Naive thymus-derived CD4-positive, alpha-beta T cell (primary cell): ENCODE measurements at places on chromosomes 6 and 20.

DNA sequence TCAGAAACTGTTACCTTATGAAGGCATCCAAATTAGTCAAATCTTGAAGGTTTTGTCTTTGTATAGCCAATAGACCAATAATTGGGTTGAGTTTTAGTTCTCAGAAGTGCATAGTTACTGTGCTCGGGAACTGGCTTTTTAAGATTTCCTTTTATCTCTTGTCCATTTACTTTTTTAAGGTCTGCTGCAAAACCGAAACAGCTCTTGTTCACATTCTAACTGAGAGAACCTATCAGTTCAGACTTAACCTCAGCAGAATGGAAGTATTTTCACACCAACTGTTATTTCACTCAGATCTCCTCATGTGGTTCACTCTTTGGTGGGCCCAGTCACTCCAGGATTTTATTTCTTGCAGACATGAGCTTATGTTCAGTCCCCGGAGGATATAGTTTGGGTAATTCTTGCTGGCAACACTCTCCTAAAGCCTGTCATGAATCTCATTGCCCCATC is 55.5 kb downstream of the TPBG start:
- H3K27ac ChIP-seq, result no peak overlapping the region
- DNase-seq, result no peak
- H3K4me3 ChIP-seq, result no peak overlapping the region

GRCh38 chr20:41165001-41165882 is 27.9 kb downstream of the PLCG1 start:
- peak overlapping the region; percentile 43 for H3K27ac ChIP-seq
- H3K4me1 ChIP-seq, result peaks cover 37% of the 10 kb centered on the region
- no peak for DNase-seq
- H3K27me3 ChIP-seq, result no peaks in the 10 kb centered on the region

DNA sequence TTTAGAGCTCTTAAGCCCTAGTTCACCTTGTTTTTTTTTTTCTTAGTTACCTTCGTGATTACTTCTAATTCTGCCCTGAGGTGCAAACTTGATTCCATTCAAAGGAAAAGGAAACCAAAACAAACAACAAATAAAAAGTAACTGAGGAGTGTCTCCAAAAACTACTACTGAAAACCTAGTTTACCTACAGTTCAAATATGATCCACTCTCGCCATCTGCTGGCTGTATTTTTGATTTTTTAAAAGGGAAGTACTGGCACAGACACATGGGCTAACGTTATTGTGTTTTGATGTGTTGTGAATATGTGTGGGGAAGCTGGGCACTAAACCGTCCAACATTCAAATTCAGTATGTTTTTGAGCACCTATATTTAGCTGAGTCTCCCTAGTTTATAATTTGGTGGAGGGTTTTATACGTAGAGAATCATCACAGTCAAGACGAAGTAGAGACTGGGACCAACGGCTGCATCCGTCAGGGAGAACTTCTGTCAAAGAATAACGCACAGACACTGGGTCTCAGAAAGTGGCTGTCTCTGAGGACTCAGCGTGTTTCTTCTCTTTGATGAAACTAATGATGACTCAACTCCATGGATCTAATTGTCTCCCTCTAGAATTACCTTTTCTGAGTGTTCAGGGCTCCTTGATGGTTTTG is 373.5 kb upstream of the BTBD3 start:
- H3K4me1 ChIP-seq, result no peaks in the 10 kb centered on the region
- no peaks in the 10 kb centered on the region for H3K36me3 ChIP-seq
- H3K27ac ChIP-seq, result no peak overlapping the region

DNA sequence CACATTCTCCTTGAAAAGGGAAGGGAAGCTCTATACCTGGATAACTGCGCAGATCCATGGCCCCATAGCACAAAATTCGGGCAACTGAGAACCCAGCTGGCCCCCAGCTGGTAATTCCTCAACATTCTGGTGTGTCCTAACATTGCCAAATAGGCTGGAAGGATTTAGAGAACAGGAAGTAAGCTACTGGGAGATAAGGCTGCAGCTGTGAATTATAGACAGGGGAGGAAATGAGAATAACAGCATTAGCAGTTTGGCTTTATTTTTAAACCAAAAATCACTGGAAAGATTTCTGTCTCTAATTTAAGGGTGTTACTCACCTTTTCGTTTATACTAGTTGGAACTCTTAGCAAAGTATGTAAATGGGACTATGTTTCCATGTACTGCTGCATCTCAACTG is 97.2 kb downstream of the TULP4 start:
- H3K4me1 ChIP-seq, result no peaks in the 10 kb centered on the region
- H3K36me3 ChIP-seq, result no peaks in the 10 kb centered on the region
- DNase-seq, result no peak
- H3K27me3 ChIP-seq, result no peaks in the 10 kb centered on the region

GRCh38 chr6:137638926-137639706 is 144.9 kb upstream of the OLIG3 start:
- H3K4me1 ChIP-seq, result no peaks in the 10 kb centered on the region
- no peak overlapping the region for H3K27ac ChIP-seq
- no peaks in the 10 kb centered on the region for H3K36me3 ChIP-seq
- no peak for DNase-seq

- DNase-seq, result no peak
- H3K4me3 ChIP-seq, result no peak overlapping the region
- H3K27ac ChIP-seq, result no peak overlapping the region
- H3K4me1 ChIP-seq, result no peaks in the 10 kb centered on the region
- H3K36me3 ChIP-seq, result no peaks in the 10 kb centered on the region
- no peaks in the 10 kb centered on the region for H3K27me3 ChIP-seq
Measured at GRCh38 chr6:35461270-35461669, 6.9 kb upstream of the RPL10A start.

DNA sequence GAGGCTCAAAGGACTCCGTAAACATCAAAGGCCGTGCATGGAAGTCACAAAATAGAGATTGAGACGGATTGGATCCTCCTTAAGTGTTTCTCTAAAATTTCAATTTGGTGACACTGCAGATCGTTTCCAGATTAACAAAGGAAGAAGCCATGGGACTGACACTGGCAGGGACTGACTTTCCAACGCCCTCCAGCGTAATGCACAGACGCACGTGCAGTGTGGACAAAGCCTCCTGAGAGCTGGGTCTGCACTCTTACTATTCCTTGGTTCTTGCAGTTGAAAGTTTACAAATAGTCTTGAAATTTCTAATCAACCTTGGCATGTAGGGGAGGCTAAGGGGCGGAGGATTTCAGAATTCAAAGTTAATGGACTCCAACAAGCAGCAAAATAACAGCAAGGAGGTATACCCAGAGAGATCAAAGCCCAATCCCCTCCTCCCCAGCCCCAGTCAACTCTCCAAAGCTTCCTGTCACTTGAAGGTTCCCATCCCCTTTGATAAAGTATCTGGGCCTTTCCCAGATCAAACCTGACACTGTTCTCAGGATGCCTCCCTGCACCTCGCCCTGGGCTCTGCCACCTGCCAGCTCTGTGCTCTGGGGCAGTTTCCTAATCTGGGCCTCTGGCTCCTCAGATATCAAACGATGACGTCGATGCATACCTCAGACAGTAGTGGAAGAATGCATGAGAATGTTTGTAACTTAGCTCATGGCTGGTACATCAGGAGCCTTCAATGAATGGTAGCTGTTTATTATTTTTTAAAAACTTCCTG is 106.5 kb upstream of the TRAF3IP2 start:
- no peak for DNase-seq
- no peaks in the 10 kb centered on the region for H3K27me3 ChIP-seq
- H3K4me1 ChIP-seq, result peaks cover 59% of the 10 kb centered on the region
- H3K27ac ChIP-seq, result peak overlapping the region; percentile 59
- no peak overlapping the region for H3K4me3 ChIP-seq
- peaks cover 14% of the 10 kb centered on the region for H3K36me3 ChIP-seq

DNA sequence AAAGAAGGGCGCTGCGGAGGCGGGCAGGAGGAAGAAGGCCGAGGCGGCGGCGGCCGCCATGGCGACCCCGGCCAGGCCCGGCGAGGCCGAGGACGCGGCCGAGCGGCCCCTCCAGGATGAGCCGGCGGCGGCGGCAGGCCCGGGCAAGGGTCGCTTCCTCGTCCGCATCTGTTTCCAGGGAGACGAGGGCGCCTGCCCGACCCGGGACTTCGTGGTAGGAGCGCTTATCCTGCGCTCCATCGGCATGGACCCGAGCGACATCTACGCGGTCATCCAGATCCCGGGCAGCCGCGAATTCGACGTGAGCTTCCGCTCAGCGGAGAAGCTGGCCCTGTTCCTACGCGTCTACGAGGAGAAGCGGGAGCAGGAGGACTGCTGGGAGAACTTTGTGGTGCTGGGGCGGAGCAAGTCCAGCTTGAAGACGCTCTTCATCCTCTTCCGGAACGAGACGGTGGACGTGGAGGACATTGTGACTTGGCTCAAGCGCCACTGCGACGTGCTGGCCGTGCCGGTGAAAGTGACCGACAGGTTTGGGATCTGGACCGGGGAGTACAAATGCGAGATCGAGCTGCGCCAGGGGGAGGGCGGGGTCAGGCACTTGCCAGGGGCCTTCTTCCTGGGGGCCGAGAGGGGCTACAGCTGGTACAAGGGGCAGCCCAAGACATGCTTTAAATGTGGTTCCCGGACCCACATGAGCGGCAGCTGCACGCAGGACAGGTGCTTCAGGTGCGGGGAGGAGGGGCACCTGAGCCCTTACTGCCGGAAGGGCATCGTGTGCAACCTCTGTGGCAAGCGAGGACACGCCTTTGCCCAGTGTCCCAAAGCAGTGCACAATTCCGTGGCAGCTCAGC is 780 bp downstream of the ZCCHC3 start:
- peaks cover 14% of the 10 kb centered on the region for H3K4me1 ChIP-seq
- DNase-seq, result peak; percentile 23
- peak overlapping the region; percentile 91 for H3K27ac ChIP-seq
- H3K27me3 ChIP-seq, result no peaks in the 10 kb centered on the region

- H3K36me3 ChIP-seq, result no peaks in the 10 kb centered on the region
- H3K4me1 ChIP-seq, result no peaks in the 10 kb centered on the region
- no peak for DNase-seq
- no peaks in the 10 kb centered on the region for H3K27me3 ChIP-seq
Measured at GRCh38 chr20:41716436-41716835, 98.3 kb upstream of the CHD6 start.
